ENCODE measurements at places on chromosomes 3 and 15.

DNA sequence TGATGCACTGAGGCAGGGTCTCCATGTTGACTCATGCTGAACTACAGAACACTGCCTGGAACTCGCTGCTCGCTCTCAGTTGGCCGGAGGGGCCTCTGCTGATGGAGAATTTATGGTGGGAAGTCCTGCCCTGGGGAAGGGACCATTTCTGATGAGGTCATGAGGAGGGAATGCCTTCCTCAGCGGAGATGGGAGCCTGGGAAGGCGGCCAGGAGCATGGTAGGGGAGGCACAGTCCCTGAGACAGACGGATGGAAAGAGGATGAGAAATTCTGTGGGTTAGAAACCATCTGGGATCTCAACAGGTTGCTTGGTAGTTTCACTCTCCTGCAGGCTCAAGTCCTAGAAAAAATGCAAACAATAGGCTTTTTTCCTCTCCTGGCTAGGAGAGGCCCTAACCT is 56.8 kb upstream of the TPM1 start:
- DNase-seq, result peak; percentile 79

GRCh38 chr3:123745184-123745855 is 138.8 kb downstream of the MYLK start:
- DNase-seq, result no peak

DNA sequence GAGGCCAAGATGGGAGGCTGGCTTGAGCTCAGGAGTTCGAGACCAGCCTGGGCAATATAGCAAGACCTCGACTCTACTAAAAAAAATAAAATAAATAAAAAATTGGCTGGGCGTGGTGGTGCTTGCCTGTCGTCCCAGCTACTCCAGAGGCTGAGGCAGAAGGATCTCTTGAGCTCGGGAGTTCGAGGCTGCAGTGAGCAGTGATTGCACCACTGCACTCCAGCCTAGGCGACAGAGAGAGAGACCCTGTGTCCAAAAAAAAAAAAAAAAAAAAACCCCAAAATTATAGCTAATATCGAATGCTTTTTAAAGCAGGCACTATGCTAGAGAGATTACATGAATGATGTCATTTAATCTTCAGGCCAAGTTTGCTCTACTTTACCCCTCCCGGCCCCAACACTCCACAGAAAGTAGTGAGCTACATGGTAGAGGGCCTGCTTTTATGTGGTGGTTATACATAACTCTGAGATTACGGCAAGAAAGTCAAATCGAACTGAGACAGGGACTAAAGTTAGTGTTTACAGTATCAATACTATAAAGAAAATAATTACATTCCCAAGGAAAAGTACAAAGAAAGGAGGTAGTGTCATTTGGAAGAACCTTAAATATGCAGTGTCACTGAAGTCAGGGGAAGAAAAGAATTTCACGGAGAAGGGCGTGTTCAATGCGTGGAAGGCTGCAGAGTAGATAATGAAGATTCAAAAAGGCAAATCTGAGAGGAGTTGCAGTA is 1.1 kb downstream of the ADPGK start:
- no peak for DNase-seq

- DNase-seq, result no peak
Observed at GRCh38 chr3:110193074-110193473, 855.7 kb upstream of the DPPA4 start.

GRCh38 chr3:14422016-14422963 is 19.9 kb downstream of the SLC6A6 start:
- no peak for DNase-seq

DNA sequence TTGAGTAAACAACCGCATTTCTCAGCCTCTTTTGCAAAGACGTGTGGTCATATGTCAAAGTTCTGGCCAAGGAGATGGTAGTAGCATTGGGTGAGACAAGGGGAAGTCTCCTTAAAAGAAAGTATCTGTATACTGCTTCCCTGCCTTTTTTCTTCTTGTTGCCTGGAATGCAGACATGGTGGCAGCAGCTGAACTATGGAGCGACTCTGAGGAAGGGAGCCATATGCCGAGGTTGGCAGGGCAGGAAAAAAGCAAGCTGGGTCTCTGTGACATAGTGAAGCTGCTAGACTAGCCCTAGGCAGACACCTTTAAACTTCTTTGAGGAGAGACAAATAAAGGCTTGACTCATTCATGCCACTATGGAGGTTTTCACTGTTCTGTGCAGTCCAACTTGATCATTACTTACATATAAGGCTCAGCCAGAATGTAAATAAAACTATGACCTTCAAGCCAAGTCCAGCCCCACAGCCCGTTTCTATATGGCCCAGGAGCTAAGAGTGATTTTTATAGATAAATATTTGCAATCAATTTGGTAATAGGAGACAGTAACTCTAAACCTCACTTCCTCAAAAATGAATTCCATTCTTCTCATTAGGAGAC is 30.6 kb upstream of the PRICKLE2 start:
- no peak for DNase-seq

GRCh38 chr3:8371960-8372463 is 129.6 kb upstream of the LMCD1 start:
- no peak for DNase-seq

Measured in fibroblast of skin of left quadriceps (primary cell).